ENCODE measurements at places on chromosomes 1 and 21.

GRCh38 chr1:38997034-38997900 is 6.2 kb downstream of the AKIRIN1 start:
- DNase-seq: no peak

GRCh38 chr1:80211691-80212380 is 1205.3 kb upstream of the ADGRL4 start:
- no peak for DNase-seq

DNA sequence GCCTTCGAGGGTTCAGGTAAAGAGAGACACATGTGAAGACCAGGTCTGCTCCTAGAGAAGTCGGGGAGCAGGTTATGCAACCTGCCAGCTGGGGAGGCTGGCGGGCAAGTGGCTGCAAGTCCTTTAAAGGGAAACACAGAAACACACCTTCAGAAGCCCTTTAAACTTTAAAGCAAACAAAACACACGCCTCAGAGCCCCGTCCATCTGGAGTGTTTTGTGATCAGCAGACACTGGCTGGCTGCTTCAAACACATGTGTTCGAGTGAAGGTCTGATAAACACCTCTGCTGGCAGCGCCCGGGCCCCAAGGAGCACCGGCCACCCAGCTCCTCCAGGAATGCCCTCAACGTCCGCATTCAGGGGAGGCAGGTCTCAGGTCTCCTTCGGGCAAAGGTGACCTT is 15.2 kb downstream of the RIPK4 start:
- DNase-seq: no peak

GRCh38 chr1:241090798-241091197 is 266.2 kb downstream of the RGS7 start:
- no peak for DNase-seq

- DNase-seq: no peak
These were observed 595 bp downstream of the EXOC8 start for GRCh38 chr1:231337043-231337471.

Data from Kasumi-1 (cell line).